Daoy (cell line): ENCODE measurements at places on chromosomes 13 and 19. TPM values are rescaled to one million over a fixed set of nuclear protein-coding genes. Genes with fewer than 3 reads are reported as not detected.

The PALM gene
- 1.1 and 7.7 TPM in 2 replicates for total RNA-seq

The DLEU7 gene
- total RNA-seq, result 0.12 TPM in 1 of 2 replicates, not detected in the other

The PRR20D gene
- total RNA-seq, result not detected in 2 replicates

The ZNF559 gene
- 13.5 and 15.4 TPM in 2 replicates for total RNA-seq

The EID2B gene
- 5.7 and 5.8 TPM in 2 replicates for total RNA-seq

The ZNF682 gene
- 4.7 and 26.5 TPM in 2 replicates for total RNA-seq

The LIG1 gene
- total RNA-seq, result 48.5 and 83.8 TPM in 2 replicates

The SIGLEC10 gene
- total RNA-seq, result not detected in 2 replicates

The ZNF814 gene
- 3.5 and 5.4 TPM in 2 replicates for total RNA-seq

The EIF3K gene
- 853 and 886 TPM in 2 replicates for total RNA-seq

The TLE6 gene
- 0.69 and 12.3 TPM in 2 replicates for total RNA-seq

The POLR2E gene
- total RNA-seq, result 124 and 148 TPM in 2 replicates

The CD177 gene
- total RNA-seq, result not detected in 2 replicates

The OR10H3 gene
- not detected in 2 replicates for total RNA-seq

The CNFN gene
- total RNA-seq, result 2.0 and 5.8 TPM in 2 replicates

The NRTN gene
- total RNA-seq, result 0.11 and 0.24 TPM in 2 replicates

The TEX29 gene
- not detected in 2 replicates for total RNA-seq

The CEACAM3 gene
- total RNA-seq, result not detected in 2 replicates

The IGFL1 gene
- not detected in 2 replicates for total RNA-seq

The BIVM gene
- 2.9 and 4.8 TPM in 2 replicates for total RNA-seq

The ZNF414 gene
- total RNA-seq, result 5.7 and 6.8 TPM in 2 replicates

The PNMA8B gene
- total RNA-seq, result 0.06 and 0.48 TPM in 2 replicates

The CRX gene
- not detected in 2 replicates for total RNA-seq
